ENCODE measurements at places on chromosomes 3 and 15.
A peak's percentile ranks its signal among the peaks of the same experiment; 100 is the strongest.

DNA sequence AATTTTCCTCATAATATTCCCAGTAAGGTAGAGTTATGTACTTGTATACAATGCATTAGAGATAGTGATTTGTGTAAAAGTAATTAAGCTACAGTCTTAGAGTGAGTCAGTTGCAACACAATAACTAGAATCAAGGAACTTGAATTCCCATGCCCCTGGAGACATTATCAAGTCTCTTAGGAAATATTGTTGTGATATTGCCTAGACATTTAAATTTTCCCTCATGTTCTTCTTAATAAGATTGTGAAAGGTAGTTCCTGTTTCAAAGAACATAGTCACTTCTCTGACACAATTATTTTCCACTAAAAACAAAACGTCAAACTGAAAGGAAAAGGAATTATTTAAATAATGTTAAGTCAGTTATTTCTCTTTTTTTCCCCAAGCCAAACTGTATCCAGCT is 13.0 kb upstream of the ATP1B3 start:
- no peak for DNase-seq

DNA sequence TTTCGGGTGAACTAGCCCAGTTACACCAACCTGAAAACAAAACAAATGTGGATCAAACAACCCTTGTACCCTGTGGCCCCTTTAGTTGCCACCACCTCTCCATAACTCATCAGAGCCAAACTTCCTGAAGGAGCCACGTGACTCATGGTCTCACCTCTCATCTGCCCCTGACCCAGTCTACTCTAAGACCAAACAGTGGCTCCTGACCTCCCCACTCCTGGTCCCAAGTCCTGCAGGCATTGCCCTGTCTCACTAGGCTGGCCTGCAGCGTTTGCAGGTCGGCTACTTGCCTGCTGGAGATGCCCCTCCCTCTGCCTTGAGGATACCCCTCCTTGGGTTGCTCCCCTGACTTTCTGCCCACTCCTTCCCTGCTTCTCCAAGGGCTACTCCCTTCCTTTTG is 23.1 kb downstream of the SLC6A11 start:
- DNase-seq, result no peak

GRCh38 chr15:67218428-67218827 is 36.0 kb downstream of the AAGAB start:
- DNase-seq, result no peak

- no peak for DNase-seq
Observed at GRCh38 chr3:87595798-87596197, 319.4 kb upstream of the POU1F1 start.

GRCh38 chr15:23574742-23575141 is 9.3 kb downstream of the MKRN3 start:
- no peak for DNase-seq

DNA sequence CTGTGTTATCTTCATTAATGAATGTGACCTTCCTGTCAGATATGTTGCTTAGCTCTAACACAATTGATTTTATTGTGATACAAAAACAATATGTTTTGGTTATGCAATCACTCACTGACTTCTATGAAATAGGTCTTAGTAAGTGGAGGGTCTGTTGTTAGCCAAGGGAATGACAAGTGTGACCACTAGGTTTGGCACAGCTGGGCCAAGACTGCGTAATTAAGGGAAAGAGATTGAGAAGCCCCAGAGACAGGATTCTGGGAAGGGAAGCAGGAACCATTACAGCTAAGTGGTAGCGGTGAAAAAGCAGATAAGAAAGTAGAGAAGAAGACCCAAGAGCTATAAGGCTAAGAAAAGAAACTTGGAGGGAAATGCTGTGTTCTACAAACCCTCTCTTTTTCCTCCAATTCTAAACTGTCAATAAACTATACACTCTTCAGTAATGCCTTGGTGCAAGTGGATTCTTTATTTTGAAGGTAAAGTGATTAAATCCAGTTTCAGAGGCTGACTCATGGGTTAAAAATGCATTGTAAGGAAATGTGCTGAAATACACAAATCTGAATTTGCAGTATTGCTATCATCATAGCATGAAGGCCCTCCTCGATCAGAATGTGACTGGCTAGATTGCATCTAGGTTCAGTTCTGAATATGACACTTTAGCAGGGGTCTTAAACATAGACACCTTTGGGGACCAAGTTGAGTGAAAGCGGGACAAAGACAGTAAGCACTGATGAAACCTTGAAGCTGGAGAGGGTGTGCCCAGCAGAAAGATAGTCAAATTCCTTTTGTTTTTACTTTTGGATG is 26.1 kb downstream of the KCNMB2 start:
- DNase-seq, result no peak

GRCh38 chr15:29420188-29420587 is 150.6 kb upstream of the NSMCE3 start:
- no peak for DNase-seq

GRCh38 chr15:92714477-92715401 is 59.2 kb upstream of the FAM174B start:
- DNase-seq, result peak; percentile 55

DNA sequence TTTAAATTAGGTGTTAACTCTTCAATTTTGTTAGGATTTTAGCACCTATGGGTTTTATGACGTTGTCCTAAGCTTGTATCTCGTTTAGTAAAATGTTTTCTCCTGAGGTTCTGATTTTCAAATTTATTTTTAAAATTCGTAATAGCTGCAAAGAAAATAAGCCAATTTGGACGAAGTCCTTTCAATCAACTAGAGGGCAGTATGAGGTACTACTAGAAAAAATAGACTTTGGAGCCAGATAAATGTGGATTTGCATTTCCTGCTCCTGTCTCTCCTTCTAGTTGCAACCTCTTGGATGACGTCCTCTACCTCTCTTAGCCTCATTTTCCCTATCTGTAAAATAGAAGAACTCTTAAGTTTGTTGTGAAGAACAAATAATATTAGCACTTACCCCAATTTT is 81.1 kb downstream of the SLTM start:
- no peak for DNase-seq

DNA sequence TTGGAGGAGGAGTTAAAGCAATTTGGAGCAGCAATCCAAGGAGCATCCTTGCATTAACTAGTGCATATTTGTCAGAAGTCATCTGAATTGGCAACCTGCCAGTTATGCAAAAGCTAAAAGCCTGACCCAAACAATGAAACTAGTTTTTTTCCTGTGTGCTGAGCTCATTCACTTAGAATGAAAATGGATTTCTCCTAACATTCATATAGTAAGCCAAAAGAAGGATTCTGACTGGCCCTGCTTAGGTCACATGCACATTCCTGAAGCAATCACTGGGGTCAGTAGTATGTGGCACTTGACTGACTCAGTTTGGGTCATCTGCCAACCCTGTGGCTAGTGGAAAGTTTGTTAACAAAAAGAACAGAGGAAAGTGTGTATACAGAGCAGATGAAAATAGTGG is 30.5 kb downstream of the OXSM start:
- DNase-seq, result peak; percentile 17

GRCh38 chr3:113626503-113627371 is 69.7 kb downstream of the USF3 start:
- DNase-seq, result peak; percentile 11

DNA sequence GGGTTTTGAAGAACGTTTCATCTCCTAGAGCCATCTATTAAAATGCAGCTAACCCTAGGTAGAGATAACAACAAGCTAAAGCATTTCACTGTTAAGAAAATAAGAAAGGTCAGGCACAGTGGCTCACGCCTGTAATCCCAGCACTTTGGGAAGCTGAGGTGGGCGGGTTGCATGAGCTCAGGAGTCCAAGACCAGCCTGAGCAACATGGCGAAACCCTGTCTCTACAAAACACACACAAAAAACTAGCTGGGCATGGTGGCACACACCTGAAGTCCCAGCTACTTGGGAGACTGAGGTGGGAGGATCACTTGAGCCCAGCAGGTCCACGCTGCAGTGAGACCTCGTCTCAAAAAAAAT is 5.4 kb upstream of the TBC1D5 start:
- no peak for DNase-seq

- no peak for DNase-seq
Observed at GRCh38 chr15:35605764-35606449, 59.9 kb upstream of the DPH6 start.

DNA sequence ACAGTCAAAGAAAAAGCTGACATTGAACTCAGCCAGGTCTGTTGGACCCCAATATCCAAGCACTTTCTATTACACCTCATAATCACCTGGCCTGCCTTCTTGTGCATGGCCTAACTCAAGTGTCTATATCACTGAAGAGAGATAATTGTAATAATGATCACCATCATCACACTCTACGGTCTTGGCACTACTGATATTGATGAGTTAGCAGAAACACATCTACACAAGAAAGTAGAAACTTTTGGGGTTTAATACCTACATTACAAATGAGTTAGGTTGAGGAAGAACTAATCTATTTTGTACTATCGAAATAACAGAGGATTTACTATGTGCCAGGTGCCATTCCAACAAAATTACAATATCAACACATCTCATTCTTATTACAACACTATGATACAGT is 30.7 kb downstream of the TUSC7 start:
- DNase-seq, result no peak

DNA sequence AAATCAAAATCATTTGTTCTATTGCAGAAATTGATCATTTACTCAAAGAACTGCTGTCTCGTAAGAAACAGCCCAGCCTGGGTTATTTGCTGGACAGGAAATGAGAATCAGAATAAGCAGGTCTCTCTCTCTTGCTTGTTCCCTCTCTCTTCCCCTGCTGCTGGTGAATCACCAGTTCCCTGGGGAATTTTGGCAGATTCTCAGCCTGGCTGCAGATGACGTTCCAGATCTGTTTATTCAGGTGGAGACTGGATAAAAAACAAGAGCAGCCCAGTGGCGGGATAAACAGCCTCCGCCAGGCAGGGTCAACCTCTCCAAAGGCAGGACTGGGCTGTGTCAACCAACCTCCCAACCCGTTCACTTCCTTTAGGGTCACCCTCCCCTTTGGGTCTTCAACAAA is 72.1 kb downstream of the LRIG1 start:
- DNase-seq, result peak; percentile 41

DNA sequence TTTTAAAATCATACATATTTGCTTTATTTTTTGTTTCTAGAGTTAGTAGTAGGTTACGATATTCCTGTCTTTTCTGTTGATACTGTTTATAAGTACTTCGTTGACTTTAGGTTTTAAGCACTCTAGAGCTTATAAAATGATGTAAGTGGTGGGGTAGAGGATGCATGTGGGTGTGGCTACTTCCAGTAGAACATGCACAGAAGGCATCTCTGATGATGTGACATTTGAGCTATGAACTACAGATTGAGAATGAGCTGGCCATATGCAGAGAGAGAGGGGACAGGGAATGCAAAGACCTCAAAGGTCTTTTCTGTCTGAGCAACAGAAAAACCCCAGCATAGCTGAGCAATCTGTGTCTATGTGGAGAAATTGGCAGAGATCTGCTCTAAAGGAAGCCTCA is 233.9 kb upstream of the STAC start:
- no peak for DNase-seq

GRCh38 chr15:32053719-32054118 is 23.4 kb downstream of the CHRNA7 start:
- DNase-seq, result no peak

- DNase-seq, result no peak
Observed at GRCh38 chr15:86055688-86056087, 24.0 kb upstream of the AGBL1 start.

- no peak for DNase-seq
Observed at GRCh38 chr3:74711913-74712512, 97.6 kb upstream of the CNTN3 start.

DNA sequence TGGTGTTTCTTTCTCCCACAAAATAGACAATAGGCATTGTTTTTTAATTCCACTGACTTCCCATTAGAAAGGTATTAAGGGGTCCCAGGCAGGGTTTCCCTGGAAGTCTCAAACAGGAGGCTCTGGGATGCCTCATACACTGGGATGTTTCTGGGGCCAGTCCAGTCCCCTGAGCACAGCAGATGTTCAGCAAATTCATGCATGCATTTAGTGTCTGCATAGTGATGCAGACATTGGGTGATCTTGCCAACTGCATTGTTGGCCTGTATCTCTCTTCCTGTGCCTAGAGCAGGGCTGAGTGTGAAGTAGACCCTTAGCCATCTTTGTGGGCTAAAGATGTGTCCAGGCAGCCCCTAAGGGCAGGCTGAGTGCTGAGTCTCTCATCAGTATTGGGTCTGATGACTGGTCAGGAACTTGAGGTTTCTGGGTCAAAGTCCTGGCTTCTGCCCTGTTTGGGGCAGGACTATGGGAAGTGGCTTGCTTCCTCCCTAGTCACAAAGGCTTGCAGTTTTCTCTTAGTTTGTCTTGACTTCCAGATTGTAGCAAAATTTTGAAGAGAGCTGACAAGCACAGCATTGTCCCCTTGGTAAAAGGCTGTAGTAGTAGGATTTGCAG is 56.5 kb downstream of the BSN start:
- DNase-seq, result no peak

DNA sequence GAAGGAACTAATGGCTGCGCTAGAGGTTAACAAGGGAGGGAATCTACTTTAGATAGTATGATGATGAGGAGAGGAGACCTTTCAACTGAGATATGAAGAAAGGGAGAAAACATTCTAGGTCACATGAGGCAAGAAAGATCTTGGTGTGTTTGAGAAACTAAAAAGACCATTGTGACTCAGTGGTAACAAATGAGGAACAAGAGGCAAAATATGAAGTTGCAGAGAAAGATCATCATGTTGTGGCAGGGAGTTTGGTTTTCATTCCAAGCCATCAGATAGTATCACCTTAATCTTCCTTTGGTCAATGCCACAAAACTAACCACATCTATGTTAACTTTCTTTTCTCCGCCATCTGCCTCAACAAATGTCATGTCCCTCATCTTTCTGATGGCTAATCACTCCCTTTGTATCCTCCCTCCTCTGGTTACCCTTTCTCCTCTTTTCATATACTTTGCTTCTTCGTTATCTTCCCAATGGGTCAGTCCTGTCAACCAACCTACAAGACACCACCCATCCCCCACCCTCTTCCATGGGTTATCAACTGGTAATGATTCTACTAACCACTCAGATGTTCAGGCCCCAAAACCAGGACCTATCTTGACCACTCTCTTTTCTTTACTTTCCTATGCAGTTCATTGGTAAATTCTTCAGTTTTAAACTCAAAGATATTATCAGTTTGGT is 2.4 kb upstream of the PDCD6IP start:
- no peak for DNase-seq

DNA sequence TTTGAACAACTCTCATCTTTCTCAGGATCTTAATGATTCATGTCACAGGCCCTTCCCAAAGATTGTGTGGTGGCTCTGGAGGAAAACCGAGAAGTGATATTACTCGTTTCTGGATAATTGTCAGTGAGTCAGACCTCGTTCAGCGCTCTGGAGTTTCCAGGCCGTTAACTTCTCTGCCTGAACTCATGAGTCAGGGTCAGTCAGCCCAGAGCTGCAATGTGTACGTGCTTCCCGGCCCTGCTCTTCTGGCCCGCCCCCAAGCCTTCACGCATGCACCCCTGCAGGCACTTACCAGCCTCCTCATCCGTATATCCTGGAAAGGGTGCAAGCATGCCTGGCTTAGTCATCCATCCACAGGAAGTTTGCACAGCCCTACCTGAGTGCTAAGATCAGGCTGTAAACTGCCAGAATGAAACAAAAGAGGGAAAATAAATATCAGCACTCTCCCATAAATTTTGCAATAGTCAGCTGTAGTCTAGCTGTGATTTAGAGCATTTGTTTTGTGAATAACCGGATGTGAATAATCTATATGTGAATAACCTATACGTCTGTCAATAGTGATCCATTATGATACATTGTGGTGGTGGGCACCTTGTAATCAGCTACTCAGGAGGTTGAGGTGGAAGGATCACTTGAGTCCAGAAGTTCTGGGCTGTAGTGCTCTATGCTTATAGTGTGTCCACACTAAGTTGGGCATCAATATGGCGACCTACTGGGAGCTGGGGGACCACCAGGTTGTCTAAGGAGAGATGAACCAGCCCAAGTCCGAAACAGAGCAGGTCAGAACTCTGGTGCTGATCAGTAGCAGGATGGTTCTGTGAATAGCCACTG is 35.3 kb upstream of the SEMA4B start:
- DNase-seq, result no peak

- peak; percentile 75 for DNase-seq
Observed at GRCh38 chr15:65512807-65513416, 4.6 kb downstream of the DPP8 start.

All from hippocampal formation (tissue), 2 donors.